ENCODE measurements at places on chromosomes 1 and 21.
A peak's percentile ranks its signal among the peaks of the same experiment; 100 is the strongest.

DNA sequence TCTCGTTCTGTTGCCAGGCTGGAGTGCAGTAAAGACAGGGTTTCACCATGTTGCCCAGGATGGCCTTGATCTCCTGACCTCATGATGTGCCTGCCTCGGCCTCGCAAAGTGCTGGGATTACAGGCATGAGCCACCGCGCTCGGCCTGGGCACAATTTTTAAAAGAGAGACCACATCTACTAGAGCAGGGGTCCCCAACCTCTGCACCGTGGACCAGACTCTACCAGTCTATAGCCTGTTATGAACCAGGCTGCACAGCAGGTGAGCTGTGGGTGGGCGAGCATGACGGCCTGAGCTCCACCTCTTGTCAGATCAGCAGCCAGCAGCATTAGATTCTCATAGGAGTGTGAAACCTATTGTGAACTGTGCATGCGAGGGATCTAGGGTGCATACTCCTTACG, 20.8 kb downstream of the TNNT2 start:
- no peak for DNase-seq

- DNase-seq: peak; percentile 62
Observed at GRCh38 chr1:65469889-65470340, 49.4 kb downstream of the LEPR start.

DNA sequence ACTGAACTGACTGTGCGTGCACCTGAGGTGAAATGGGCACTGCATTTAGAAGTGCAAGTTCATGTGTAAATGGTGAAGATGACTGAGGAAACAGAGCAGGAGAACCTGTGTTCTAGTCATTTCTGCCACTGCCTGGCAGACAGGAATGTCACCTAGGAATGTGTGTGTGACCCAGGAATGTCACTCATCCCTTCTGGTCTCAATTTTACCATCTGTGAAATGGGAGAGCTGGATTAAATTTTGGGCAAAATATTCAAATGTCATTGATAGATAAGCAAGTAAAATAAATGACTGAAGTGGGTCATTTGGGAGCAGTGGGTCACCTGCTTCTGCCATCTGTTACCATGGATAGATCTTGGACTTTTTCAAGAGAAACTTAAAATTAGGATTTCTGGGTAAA, 42.2 kb downstream of the SLC35F3 start:
- DNase-seq: no peak

GRCh38 chr1:27891196-27891889, 19.0 kb downstream of the THEMIS2 start:
- DNase-seq: no peak

DNA sequence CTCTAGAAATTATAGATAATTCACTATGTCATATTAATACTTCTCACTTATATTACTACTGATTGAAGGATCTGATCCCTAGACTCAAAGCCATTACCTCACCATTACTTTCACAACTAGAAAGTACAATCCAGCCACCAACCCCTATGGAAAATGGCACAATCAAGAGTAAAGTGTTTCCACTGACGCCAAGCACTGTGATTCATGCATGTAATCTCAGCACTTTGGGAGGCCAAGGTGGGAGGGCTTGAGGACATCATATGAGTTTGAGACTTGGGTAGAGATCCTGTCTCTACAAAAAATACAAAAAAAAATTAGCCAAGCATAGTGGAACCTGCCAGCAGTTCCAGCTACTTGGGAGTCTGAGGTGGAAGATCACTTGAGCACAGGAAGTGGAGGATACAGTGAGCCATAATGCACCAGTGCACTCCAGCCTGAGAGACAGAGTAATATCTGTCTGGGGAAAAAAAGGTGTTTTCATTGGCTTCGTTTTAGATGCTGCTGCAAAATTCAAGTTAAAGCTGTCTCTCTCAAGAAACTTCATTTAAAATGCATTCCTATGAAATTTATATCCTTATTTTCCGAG, 126.5 kb downstream of the AKT3 start:
- DNase-seq: no peak

GRCh38 chr1:23908453-23909341, 4.5 kb downstream of the CNR2 start:
- no peak for DNase-seq

Measured in fibroblast of skin of left quadriceps (primary cell).